ENCODE measurements at places on chromosomes 1 and 21. TPM values are rescaled to one million over a fixed set of nuclear protein-coding genes. Genes with fewer than 3 reads are reported as not detected.

OR2L5 gene
- total RNA-seq: not detected

OR2AK2 gene
- total RNA-seq: not detected

PTAFR gene
- total RNA-seq: 0.32 TPM

CYP2J2 gene
- 0.70 TPM for total RNA-seq

C1QC gene
- total RNA-seq: not detected

TMEM82 gene
- total RNA-seq: not detected

B3GALT2 gene
- total RNA-seq: 0.13 TPM

SPRR4 gene
- total RNA-seq: not detected

FBXO28 gene
- 29.1 TPM for total RNA-seq

GABRD gene
- total RNA-seq: not detected

SELENOF gene
- 156 TPM for total RNA-seq

MX2 gene
- total RNA-seq: 10.5 TPM

MFAP2 gene
- total RNA-seq: not detected

TTLL7 gene
- total RNA-seq: 1.8 TPM

ARHGAP30 gene
- 149 TPM for total RNA-seq

CRABP2 gene
- 0.89 TPM for total RNA-seq

FAM163A gene
- not detected for total RNA-seq

DNALI1 gene
- not detected for total RNA-seq

RHBDL2 gene
- not detected for total RNA-seq

ICOSLG gene
- total RNA-seq: 1.2 TPM

HCRTR1 gene
- not detected for total RNA-seq

HLX gene
- total RNA-seq: not detected

TMCC2 gene
- 11.8 TPM for total RNA-seq

PRAMEF11 gene
- not detected for total RNA-seq

SPRR2A gene
- not detected for total RNA-seq

VASH2 gene
- 0.44 TPM for total RNA-seq

TNFRSF1B gene
- 202 TPM for total RNA-seq

MROH9 gene
- total RNA-seq: not detected

RO60 gene
- total RNA-seq: 75.9 TPM

AMPD1 gene
- not detected for total RNA-seq

TGFBR3 gene
- 18.7 TPM for total RNA-seq

DIO1 gene
- not detected for total RNA-seq

NASP gene
- 245 TPM for total RNA-seq

PGLYRP3 gene
- total RNA-seq: not detected

TMPRSS3 gene
- total RNA-seq: 33.8 TPM

NR1I3 gene
- not detected for total RNA-seq

AGRN gene
- total RNA-seq: 12.1 TPM

PADI3 gene
- not detected for total RNA-seq

CELA2A gene
- total RNA-seq: not detected

CLCA4 gene
- not detected for total RNA-seq

TLCD4 gene
- total RNA-seq: 0.10 TPM

PDC gene
- total RNA-seq: not detected

All from activated CD8-positive, alpha-beta memory T cell treated with anti-CD3 and anti-CD28 coated beads for 36 hours (primary cell).